ENCODE measurements at places on chromosomes 16 and 17. TPM values are rescaled to one million over a fixed set of nuclear protein-coding genes. Genes with fewer than 3 reads are reported as not detected.

The PIMREG gene
- total RNA-seq = 1.7 TPM

The SOX8 gene
- 4.0 TPM for total RNA-seq

The SLC5A2 gene
- not detected for total RNA-seq

The TBC1D3H gene
- total RNA-seq = not detected

The GPATCH8 gene
- total RNA-seq = 38.2 TPM

The MARVELD3 gene
- total RNA-seq = 0.11 TPM

The PRAC2 gene
- not detected for total RNA-seq

The GUCY2D gene
- 0.46 TPM for total RNA-seq

The ARHGAP44 gene
- total RNA-seq = not detected

The SMPD3 gene
- total RNA-seq = 0.40 TPM

The SNAI3 gene
- 1.3 TPM for total RNA-seq

The CORO6 gene
- total RNA-seq = 12.3 TPM

The SEPTIN12 gene
- total RNA-seq = not detected

The TAT gene
- 0.48 TPM for total RNA-seq

The JPH3 gene
- not detected for total RNA-seq

The KRT9 gene
- total RNA-seq = not detected

The AATK gene
- 0.87 TPM for total RNA-seq

The CSF3 gene
- total RNA-seq = not detected

The RPRML gene
- not detected for total RNA-seq

The ATP2A3 gene
- 63.6 TPM for total RNA-seq

The ZG16 gene
- not detected for total RNA-seq

The SLC13A5 gene
- total RNA-seq = not detected

The TSPAN10 gene
- total RNA-seq = 0.11 TPM

The TP53TG3 gene
- not detected for total RNA-seq

The MPP2 gene
- 0.21 TPM for total RNA-seq

The BCKDK gene
- 43.2 TPM for total RNA-seq

The NDRG4 gene
- 0.84 TPM for total RNA-seq

The RHOT2 gene
- 212 TPM for total RNA-seq

The ACD gene
- total RNA-seq = 89.4 TPM

The NPIPA8 gene
- total RNA-seq = 0.15 TPM

The MYH10 gene
- total RNA-seq = 3.2 TPM

The HS3ST2 gene
- total RNA-seq = not detected

The MRPL58 gene
- 70.8 TPM for total RNA-seq

The ZCCHC14 gene
- total RNA-seq = 18.0 TPM

The SUPT6H gene
- total RNA-seq = 88.5 TPM

The CLEC18B gene
- total RNA-seq = 1.1 TPM

The BTBD17 gene
- total RNA-seq = not detected

The MT1M gene
- total RNA-seq = not detected

The ZNF205 gene
- total RNA-seq = 0.57 TPM

The MT4 gene
- not detected for total RNA-seq

The NPTX1 gene
- total RNA-seq = 22.2 TPM

The HYDIN gene
- total RNA-seq = not detected

The PRSS33 gene
- total RNA-seq = not detected

The MLST8 gene
- total RNA-seq = 73.6 TPM

The CCL17 gene
- 41.5 TPM for total RNA-seq

The GLIS2 gene
- total RNA-seq = 0.19 TPM

The MKS1 gene
- 17.0 TPM for total RNA-seq

The KRTAP9-4 gene
- total RNA-seq = not detected

The TMEM95 gene
- not detected for total RNA-seq

The MT1H gene
- 2.7 TPM for total RNA-seq
